ENCODE measurements at places on chromosomes 2 and 18.

DNA sequence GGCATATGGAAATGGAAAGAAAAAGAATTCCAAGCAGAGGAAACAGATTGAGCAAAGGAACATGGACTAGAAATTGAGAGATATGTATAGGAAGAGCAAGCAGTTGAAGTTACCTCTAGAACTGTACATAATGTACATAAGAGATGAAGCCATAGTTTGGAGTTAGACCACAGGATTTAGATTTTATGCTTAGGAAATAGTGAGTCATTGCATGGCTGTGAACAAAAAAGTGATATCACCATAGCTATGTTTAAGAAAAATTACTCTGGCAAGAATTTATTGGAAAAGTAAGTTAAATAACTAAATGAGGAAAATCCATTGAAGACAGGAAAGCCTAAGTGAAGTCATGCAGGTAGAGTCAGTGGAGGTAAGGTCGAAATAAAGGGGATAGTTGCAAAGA is 99.4 kb upstream of the GALNT5 start:
- DNase-seq = no peak

DNA sequence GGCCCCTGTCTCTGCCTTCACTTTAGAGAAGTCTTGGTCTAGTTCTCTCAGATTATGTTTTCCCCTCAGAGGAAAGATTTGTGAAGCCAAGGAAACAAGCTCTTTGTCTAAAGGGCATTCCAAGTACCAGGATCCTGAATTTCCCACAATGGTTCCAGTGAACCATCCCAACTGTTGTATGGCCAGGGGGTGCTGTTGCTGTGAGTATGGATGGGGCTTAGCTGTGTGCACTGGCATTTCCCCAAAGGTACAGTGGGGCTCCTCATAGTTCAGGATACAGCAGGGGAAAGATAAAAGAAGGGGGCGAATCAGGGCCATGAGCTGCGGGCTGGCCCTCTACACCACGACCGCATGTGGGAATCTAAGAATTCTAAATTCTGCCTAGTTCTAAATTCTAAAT is 1154.0 kb upstream of the FANCL start:
- DNase-seq = no peak

GRCh38 chr2:66930339-66931220 is 466.6 kb upstream of the ETAA1 start:
- no peak for DNase-seq

- DNase-seq = no peak
Measured at GRCh38 chr18:44343570-44343969, 337.1 kb upstream of the SETBP1 start.

DNA sequence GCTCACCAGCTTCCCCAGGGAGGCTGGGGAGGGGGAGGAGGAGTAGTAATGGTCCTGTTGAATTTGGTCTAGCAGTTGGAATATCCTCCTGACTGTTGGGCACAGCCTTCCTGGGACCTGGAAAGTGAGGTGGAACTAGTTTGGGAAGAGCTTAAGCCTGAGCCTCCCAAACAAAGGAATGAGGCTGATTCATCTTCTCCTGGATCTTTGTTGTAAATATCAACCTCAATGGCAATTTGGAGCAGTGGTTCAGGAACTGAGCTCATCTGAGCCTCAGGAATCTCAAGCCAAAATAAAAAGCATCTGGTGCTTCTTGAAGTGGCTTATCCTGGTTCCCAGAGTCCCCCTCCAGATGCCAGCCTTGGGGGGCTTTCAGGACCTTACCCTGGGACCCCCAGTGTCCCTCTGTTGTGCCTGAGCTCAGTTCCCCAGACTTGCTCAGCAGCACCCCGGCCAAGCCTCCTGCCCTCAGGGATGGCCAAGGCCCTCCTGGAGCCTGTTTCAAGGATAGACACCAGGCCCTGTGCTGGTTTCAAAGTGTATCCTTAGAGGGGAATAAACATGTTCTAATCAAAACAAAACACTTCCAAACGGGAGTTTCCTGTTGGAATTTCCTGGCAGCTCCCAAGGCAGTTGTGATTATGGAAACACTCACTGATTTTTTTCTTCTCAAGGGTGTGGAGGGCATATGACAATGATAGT is 112.6 kb downstream of the DDX1 start:
- DNase-seq = no peak

GRCh38 chr2:17257189-17257909 is 260.9 kb downstream of the RAD51AP2 start:
- no peak for DNase-seq

DNA sequence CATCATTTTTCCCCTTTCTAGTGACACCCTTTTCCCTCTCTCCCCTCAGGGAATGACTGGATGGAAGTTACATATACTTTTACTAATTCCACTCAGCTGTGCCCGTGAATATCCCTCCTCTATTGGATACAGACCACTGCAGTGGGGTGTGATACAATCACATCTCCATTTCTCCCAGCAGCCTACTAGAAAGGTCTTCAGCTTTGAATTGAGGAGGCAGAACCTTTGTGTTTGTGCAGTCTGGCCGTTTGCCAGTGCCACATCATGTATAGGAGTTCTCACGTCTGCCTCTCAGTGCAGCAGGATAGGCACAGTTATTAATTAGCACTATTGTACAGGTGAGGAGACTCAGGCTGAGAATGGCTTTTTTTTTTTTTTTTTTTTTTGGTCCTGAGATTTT is 16.4 kb downstream of the TNFRSF11A start:
- DNase-seq = no peak

DNA sequence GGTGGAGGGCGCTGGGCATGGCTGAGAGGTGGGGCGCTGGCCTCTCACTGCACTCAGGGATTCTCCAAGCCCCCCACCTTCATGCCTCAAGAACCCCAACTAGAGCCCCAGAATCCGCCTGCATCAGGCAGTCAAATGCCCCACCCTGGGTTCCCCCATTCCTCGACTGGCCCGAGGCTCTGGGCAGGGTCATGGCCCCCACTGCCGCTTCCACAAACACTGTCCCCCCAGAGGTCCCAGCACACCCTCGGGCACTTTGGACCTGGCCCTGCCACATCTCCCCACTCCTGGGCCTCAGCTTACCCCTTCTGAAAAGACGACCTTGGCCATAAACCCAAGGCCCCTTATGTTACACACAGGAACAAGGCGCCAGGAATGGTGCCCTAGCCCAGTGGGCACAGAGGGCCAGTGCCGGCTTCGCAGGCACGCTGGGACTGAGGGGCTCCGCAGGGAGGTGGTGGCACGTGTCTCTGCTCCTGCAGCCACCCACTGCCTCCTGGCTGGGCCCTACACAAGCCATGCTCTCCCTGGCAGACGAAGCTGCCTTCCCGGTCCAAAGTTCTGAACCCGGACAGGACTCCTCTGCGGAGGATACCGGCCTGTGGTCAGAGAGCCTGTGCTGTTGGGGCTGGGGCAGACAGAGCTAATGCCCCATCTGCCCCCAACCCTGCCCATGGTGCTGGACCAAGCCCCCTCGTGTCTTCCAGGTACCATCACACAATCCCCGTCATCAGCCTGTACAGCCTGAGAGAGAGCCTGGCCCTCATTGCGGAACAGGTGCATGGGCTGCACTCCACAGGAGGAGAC is 6.8 kb downstream of the AGXT start:
- DNase-seq = no peak

DNA sequence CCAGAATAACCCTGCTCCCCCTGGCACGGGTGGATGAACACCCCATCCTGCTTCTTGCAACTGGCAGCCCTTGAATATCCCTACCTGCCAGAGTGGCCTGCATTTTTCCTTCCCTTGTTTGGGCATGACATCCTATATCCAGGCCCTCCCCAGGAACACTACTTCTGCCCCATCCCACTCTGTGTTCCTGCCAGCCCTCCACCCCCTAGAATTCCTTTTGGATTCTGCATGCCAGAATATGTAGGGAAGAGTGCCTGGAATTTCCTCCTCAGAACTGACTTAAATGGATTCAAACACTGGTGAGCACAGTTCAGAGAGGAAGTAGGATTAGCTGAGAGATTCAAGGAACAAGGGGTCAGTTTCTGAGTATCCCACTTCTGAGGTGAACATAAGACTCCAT is 123.5 kb upstream of the PELI1 start:
- no peak for DNase-seq

DNA sequence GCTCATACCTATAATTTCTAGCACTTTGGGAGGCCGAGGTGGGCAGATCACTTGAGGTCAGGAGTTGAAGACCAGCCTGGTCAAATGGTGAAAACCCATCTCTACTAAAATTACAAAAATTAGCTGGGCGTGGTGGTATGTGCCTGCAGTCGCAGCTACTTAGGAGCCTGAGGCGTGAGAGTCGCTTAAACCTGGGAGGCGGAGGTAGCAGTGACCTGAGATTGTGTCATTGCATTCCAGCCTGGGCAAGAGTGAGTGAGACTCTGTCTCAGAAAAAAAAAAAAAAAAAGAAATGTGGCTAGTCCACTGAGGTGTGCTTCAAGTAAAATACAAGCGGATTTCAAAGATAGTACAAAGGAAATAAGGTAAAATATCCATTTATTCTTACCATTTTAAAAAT is 46.2 kb downstream of the RBKS start:
- no peak for DNase-seq

- no peak for DNase-seq
Measured at GRCh38 chr2:174280596-174280995, 32.3 kb upstream of the OLA1 start.

DNA sequence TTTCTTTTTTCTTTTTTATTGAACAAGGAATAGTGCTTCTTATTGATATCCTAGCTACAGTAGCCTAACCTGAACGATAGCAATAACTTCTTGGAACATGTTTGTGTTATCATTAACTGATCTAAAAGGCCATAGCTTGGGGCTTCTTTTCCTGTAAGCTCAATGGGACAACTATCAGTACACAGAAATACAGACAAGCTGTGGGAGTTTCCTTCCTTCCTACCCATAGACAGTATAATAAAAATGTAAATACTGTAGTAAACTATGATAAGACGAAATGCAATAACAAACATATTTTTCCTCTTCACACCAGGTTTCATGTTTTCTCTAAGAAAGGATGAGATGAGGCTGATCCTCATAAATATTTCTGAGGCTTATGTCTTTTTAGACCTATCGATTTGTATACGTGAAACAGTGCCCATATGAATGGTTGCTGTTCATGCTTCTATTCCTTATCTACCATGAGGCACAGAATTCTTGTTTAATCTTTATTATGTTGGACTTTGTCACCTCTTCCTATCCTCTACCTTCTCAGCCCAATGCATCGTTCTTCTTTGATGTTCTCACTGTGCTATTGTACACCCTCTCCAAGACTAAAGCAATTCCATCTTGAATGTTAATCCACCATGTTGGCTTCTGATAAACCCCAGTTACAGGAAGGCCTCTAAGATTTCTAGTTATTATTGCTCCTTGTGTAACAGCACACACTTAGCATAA is 361.4 kb downstream of the DCC start:
- DNase-seq = no peak

- no peak for DNase-seq
Measured at GRCh38 chr2:161045726-161046125, 114.5 kb upstream of the TANK start.

- DNase-seq = no peak
Measured at GRCh38 chr2:205848601-205849000, 166.3 kb downstream of the NRP2 start.

DNA sequence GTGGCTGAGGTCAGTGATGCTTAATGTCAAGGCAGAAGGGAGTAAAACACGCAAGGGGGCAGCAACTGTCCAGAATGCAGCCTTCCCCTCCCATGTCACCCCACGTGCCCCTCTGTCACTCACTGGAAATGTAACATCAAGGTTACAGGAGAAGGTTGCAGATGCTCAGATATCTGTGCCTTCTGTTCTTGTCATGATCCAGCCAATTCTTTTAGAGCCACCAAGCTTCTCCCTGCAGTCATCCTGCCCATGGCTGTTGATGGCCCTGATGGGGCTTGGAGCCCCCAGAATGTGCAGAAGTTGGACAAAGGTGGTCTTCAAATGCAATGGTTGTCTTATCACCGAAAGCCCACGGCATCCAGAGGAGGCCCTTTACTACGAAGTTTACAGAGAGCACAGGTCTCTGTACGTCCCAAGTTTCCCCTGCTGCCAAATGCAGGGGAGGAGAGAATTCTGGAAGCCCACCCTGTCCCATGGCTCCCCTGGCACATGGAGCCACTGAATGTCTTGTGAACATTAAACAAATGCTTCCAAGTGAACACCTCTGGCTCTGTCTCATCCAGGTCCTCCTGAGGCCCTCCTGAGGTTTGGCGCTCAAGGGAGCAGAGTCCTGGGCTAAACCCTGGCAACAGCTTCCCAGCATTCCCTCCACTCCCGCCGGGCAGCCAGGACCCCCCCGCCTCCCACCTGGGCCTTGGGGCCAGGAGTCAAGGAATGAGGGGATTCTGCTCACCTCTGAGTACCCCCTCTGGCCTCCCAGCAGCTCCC is 4.5 kb upstream of the GPR55 start:
- DNase-seq = no peak

DNA sequence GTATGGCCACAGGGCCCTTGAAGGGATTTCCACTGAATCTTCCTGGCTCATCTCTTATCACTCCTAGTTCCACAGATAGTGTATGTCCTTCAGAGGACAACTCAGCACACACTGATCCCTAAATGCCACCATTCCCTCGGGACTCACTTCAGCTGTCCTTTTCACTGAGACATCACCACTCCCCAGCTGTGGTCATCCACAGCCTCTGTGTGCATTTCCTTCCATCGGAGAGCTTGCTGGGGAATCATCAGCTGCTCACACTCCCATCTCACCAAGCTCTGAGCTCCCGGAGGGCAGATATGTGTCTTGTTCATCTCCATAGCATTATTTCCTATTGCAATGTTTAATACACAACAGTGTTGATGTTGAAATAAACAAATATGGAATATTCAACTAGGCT is 759.5 kb downstream of the RNF144A start:
- DNase-seq = no peak
